ENCODE measurements at places on chromosomes 5 and 9.

GRCh38 chr9:22041775-22042174, 32.7 kb upstream of the CDKN2B start:
- DNase-seq = no peak

GRCh38 chr5:144169904-144170275, 569 bp downstream of the YIPF5 start:
- no peak for DNase-seq

- no peak for DNase-seq
Observed at GRCh38 chr5:89706731-89707130, 702.8 kb downstream of the CETN3 start.

DNA sequence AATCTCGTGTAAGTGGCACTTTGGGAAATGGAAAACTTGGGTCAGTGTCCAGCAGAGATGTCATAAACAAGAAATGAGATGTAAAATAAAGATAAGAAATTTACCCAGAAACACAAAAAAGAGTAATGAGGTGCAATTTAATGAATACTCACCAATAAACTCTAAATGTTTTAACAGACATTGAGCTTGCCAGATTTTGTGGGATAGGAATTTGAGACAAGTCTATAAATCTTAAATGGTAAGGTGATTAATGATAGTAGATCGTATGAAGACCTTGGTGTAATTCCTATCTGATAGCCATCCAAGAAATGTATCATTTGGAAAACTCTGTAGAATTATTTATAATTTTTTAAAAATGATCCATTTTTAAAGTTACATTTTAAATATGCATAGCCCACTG, 682.4 kb downstream of the MAT2B start:
- DNase-seq = no peak

DNA sequence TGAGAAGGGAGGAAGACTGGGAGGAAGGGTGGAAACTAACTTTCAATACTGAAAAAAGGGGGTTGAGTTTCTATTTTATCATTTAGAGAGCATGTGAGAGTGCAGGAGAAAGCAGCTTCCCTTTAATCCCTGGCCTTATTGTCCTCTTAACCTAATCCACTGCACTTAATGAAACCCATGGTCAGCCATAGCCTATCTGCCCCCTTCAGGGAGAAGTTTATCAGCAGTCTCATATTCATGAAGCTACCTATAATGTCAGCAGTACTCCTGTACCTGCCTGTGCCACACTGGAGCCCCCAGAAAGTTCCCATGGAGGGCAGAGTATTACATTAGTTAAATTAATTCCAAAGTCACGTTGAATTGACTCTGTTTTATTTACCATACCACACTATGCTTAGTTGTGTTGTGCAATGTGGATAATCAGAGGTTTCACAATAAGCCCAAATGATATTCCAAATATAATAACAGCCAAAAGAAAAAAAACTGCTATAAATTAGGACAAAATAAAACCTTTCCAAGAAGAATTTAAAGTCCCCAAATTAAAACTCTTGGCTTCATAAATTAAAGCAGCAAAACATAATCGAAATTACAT, 62.9 kb downstream of the MUSK start:
- DNase-seq = no peak

GRCh38 chr9:130237763-130238524, 27.6 kb upstream of the HMCN2 start:
- DNase-seq = no peak

GRCh38 chr9:114825126-114825795, 19.4 kb upstream of the TNFSF15 start:
- no peak for DNase-seq

DNA sequence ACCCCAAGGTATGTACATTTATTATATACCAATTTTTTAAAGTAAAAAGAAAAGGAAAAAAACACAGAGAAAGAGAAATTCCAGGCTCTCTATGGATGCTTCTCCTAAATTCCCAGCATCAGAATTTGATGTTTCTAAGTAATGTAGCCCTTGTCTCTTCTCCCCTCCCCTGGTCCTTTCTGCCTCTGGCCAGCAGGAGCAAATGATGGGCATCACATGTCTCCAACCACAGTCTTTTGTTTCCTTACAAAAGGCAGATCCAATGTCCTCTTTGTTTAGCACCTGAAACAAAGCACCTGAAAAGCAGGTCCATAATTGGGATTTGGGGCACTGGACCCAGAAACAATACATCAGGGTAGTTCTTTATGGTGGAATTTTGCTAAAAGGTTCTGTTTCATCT, 50.4 kb upstream of the APC start:
- no peak for DNase-seq

DNA sequence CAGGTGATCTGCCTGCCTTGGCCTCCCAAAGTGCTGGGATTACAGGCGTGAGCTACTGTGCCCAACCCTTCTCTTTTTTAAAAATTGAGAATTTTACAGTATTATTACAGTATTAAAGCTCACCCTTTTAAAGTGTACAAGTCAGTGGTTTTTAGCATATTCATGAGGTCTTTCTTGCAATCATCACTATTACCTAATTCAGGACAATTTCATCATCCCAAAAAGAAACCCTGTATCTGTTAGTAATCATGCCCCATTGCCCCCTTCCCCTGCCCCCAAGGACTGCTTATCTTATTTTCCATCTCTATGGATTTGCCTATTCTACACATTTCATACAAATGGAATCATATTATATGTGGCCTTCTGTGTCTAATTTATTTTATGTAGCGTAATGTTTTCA, 22.6 kb upstream of the MEGF9 start:
- DNase-seq = no peak

GRCh38 chr9:116927726-116928125, 240.6 kb downstream of the TRIM32 start:
- no peak for DNase-seq

- DNase-seq = no peak
Observed at GRCh38 chr5:77514457-77514856, 22.3 kb upstream of the WDR41 start.

GRCh38 chr5:127941646-127942045, 141.9 kb upstream of the SLC12A2 start:
- DNase-seq = no peak

GRCh38 chr5:139138809-139139208, 59.4 kb downstream of the SIL1 start:
- DNase-seq = peak; percentile 80

- DNase-seq = no peak
Observed at GRCh38 chr9:99303177-99303576, 81.1 kb downstream of the SEC61B start.

GRCh38 chr5:106853266-106853665, 817.5 kb downstream of the EFNA5 start:
- DNase-seq = no peak

GRCh38 chr9:116048081-116048480, 105.5 kb upstream of the PAPPA start:
- no peak for DNase-seq

DNA sequence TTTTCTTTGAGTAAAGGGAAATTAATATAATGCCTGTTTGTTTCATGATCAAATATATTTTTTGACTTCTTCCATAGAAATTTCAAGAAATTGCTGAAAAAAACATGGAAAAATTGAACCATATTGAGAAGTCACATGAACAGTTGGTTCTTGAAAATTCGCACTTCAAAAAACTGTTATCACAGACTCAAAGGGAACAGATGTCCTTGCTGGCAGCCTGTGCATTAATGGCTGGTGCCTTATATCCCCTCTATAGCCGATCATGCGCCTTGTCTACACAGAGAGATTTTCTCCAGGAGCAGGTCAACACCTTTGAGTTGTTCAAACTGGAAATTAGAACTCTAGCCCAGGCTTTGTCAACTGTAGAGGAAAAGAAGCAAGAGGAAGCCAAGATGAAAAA, 191.4 kb downstream of the CCDC171 start:
- no peak for DNase-seq

DNA sequence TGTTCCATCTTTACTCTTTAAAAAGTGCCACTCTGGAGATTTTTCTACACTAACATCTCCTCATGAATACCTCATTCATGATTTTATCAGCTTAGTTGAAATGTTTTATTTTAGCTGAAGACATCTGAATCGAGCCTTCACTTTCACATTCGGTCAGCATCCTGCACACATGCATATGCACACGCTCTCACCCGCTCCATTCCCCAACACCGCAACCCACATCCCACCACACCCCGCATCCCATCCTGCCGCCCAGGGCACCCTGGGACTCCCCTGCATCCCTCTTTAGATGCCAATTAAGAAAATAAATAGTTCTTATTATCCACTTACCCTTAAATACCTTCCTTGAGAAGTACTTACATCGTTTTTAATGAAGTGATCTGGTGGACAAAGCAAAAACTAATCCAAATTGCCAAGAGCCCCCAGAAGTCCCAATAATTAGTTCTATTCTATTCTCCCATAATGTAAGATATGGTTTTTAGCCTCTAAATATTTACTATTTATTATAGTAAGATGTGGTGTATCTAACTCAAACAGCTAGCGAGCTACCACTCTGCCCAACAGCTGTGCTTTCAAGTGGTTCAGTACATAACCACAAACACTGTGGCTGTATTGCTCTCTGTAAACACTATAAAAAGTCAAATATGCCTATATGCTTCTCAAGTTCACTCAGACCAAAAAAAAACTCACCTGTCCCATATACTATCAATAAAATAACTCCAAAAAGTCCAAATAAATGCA, 38.2 kb downstream of the GZMK start:
- no peak for DNase-seq

- no peak for DNase-seq
Observed at GRCh38 chr9:616694-617093, 224.8 kb upstream of the DMRT1 start.

DNA sequence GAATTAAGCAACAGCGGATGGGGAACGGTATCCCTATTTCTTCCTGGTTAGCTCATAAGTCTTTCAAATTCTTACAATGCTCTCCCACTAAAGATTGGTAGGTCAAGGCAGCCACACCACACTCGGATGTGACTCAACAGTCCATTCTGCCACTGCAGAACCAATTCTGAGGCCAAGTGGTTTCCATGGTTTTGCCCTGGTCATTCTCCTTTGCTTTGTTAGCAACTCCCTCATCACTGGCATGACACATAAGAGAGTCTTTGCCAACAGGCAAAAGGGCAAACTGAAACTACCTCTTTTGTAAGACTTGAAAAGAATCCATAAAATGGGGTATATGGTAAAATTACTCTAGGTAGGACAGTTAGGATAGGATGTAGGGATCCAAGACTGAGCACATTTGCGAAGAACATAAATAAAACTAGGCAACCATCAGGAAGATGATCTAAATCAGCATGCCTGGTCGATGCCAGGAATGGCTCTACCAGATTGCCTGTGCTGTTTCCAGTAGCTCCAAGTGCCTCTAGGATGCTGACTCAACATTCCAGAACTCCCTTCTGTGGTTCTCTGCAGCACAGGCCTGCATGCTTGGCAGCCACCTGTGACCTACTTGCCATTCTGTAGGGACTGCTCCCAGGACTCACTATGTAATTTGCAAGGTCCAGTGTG, 105.4 kb downstream of the DCP2 start:
- DNase-seq = no peak

GRCh38 chr5:94523018-94523417, 95.4 kb downstream of the KIAA0825 start:
- DNase-seq = no peak

GRCh38 chr5:133298447-133298846, 246.6 kb downstream of the HSPA4 start:
- no peak for DNase-seq

GRCh38 chr5:152397581-152397980, 7.5 kb downstream of the NMUR2 start:
- no peak for DNase-seq

GRCh38 chr9:125110464-125110863, 32.9 kb downstream of the SCAI start:
- no peak for DNase-seq

DNA sequence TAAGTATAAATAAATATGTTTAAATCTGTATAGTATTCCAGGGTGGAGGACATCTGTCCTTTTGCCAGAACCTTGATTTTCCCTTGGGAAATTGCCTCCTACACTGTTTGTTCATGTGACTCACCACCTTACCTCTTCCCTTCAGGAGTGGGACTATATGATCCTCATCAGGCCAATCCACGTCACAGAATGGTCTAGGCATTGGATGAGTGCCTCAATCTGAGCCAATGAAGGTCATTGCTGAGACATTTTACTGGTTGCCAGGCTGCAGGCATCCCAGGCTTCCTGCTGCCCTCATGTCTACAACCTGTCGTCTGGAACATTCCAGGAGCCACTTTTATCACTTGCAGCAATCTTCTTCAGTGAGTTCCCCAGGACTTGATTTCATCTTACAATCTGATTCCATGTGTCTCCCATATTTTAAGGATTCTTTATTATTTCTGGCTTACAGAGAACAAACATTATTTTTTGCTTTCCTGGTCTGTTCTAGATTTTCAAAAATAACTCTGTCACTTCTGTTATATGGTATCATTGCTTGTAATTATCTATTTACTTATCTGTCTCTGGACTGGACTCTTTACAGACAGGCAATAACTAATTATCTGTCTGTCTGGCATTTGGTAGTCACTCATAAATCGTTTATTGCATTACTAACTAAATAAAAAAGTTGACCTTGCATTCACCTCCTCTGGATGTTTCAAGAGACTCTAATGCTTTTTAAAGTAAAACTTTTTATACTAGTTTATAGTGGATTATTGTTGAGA, 107.3 kb upstream of the APC start:
- no peak for DNase-seq

DNA sequence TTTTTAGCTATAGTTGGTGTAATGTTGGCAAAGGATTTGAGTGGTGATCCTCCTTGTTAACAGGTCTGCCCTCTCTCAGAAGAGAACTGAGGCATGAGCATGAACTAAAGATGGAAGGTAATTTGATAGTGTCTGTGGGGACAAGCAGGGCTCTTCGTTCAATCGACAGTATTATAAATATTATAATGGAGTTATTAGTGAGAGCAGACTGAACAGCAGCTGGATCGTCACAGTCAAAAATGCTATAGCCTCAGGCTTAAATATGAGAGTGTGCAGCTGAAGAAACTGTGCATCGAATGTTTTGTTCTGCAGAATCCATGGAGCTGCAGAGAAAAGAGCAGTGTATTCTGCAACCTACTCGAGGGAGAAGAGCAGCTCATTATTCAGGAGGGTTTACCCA, 757.3 kb downstream of the DNAH5 start:
- DNase-seq = no peak

DNA sequence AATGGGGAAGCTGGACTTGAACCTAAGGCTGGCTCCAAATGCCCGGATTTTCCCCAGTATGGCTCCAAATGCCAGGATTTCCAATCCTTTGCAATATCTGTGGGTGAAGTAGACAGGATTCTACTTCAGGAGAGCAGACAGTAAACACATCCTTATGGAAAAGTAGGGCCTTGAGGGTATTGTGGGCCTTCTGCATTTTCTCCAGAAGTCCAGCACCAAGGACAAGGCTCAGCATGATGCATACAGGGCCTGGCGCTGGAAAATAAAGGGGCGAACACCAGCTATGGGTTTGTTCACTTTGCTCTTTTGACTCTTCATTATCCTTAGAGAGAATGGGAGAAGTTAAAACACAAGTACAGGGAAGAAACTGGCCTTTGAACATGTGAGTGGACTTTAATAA, 347.5 kb downstream of the SEMA5A start:
- DNase-seq = no peak

DNA sequence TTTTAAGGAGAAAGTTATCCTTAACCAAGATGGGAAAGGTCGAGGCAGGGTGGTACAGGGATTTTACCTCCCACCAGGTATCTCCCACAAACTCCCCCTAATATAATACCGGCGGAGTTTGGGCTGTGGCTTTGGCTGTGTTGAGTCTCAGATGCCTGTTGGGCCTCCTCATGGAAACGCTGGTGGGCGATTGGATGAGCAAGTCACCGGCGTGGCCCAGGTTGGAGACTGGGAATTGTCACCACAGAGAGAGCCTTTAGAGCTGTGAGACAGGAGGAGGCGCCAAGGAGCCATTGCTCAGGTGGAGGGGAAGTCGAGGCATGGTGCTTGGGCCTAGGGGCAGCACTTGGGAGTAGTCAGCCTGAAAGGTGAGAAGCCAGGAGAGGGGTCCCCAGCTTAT, 3.4 kb upstream of the CAMSAP1 start:
- no peak for DNase-seq

Measured in gastrocnemius medialis (tissue), 4 donors.